ENCODE measurements at places on chromosomes 4 and X.

DNA sequence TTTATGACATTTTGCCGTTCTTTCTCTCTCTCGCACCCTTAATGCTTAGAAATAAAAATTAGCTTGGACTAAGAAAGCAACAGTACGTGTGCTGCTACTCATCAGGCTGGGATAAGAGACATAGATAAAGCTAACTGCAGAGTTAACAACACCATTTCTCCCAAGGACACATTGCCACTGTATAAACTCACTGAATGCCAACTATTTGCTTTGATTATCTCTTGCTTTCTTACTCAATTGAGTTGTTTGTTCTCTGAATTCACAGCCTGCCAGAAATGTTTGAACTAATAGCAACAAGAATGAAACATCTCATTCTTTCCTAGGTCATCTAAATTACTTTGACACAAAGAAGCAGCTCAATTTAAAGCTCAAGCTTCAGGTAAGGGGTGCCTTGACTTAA is 34.6 kb downstream of the F8 start:
- DNase-seq, result no peak

DNA sequence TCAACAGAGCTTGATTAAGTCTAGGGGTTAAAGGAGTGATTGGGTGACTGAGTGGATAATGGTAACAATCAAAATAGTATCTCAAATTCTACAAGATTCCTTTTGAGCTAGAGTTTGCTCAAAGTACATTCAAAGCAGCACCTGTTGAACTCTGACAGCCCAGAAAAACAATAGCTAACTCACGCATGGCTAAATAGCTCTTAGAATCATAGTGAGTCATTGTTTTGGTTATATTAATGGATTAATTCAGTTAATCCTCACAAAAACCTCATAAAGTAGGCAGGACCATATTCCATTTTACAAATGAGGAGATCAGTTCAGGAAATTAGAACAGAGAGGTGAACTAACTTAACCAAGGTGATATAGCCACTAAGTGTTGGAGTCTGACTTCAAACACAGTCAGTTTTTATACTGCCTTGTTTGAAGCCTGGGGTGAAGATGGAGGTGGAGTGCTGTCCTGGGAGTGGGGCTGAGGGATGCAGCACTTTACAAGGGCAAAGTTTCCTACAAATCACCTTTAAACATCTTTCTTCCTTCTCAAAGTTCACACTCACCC is 35.9 kb upstream of the PPM1K start:
- no peak for DNase-seq

GRCh38 chr4:122928930-122929329 is 6.5 kb upstream of the NUDT6 start:
- DNase-seq, result no peak

DNA sequence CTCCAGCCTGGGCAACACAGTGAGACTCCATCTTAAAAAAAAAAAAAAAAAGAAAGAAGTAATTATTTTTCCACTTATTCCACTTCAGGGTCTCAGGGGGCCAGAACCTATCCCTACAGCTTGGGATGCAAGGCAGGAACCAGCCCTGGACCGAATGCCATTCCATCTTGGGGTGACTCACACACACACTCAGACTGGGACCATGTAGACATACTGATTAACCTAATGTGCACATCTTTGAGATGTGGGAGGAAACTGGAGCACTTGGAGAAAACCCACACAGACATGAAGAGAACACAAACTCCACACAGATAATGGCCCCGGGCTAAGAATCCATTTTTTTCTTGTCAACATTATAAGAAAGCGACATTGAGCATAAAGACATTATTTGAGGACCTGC is 132.5 kb downstream of the PTTG2 start:
- no peak for DNase-seq

- DNase-seq, result no peak
These were observed 108.9 kb upstream of the NKX1-1 start for GRCh38 chr4:1515156-1515555.

DNA sequence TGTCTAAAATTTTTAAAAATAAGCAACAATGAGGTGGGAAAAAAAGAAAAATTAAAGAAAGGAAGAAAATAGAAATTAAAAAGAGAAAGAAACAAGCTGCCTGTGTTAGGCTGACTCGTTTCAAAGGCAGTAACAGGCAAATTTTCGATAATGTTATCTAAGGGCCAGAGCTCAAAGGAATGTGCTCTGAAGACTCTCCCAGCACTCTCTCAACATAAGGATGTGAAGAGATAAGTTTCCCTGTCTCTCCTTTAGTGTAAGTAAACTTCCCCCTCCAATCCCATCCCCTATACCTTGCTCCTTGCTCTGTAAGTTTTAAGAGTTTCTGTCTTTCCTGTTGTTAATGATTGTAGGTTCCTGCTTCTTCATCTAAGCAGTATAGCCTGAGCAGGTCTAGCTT is 172.8 kb downstream of the TEX13C start:
- no peak for DNase-seq

DNA sequence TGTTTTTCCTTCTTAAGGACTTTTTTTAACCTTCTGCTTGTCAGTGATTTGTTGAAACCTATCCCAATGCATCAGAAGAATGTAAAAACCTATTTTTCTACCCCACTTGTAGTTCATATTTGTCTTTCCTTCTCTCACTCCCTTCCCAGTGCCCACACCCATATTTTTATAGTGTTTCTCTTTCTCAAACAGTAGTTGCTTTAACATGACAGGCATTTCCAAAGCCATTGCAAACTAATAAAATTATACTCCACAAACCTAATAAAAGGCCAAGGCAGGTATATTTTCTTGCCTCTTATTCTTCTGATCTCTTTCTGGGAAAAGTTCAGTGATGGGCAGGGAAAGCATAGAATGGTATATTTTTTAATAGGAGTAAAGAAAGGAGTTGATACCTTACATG is 35.7 kb upstream of the FHDC1 start:
- DNase-seq, result no peak

- no peak for DNase-seq
These were observed 251.9 kb upstream of the NR3C2 start for GRCh38 chr4:148693913-148694649.

DNA sequence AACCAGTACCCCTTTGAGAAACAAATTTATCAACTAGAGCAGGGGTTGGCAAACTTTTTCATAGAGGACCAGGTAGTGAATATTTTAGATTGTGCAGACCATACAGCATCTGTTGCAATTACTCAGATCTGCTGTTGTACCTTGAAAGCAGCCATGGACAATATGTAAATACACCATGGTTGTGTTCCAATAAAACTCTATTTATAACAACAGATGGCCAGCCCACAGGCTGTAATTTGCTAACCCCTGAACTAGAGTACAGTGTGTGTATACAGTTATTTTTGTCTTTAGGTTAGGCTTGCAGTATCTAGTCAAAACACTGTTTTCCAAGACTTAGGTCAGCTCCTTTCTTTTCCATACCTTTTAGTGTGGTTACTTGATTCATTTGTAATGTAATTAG is 54.4 kb downstream of the PHKA1 start:
- no peak for DNase-seq

DNA sequence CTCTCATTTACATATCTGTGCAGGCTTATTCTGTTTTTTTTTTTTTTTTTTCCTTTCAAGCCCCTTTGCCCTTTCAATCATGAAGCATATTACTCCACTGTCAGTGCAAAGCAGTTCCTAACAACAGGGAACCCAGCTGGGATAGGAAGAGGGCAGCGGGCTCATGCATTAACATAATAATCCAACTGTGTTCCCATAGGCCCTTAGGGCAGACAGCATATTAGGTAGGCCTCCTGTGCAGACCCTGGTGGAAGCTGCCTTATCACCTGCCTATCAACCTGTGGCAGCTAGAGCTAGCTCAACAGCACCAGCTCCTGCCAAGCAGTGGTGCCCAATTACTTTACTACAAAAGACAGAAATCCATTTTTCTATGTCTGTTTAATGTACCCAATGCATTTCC is 49.3 kb downstream of the SLC10A7 start:
- no peak for DNase-seq

- DNase-seq, result no peak
These were observed 130.3 kb downstream of the ADGRA3 start for GRCh38 chr4:22385611-22386011.

- DNase-seq, result no peak
These were observed 13.3 kb downstream of the ATOH1 start for GRCh38 chr4:93841803-93842345.

DNA sequence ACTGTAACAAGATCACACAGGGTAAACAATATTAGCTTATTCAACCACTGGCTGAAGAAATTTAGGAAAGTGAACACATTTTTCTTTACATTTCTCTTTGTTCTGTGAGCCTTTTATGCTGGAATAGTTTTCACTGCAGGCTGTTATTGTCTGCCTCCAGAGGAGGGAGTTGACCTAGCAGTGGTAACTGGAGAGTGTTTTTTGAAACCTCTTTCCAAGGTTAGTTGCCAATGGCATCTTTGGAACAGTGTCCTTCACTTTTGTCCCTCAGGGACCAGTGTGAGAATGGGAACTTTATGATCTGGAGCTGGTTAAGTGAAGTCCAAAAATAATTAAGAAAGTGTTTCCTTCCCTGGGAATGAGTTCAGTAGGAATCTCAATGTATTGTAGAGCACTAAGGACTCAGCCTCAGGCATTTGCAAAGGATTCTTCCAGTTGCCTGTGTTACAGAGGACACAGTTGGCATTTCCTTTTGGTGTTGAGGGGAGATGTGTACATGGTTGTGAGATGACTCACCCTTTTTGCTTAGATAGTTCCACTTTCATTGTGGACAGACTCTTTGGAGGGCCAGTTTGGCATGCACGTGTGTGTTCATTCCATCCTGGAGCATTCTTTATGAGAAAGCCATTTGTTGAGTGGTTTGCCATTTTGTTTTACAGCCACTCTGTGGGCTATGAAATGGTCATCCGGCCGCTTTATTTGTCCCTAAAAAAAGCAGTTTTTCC is 61.3 kb downstream of the AR start:
- DNase-seq, result no peak

GRCh38 chr4:8395504-8396296 is 44.8 kb downstream of the ACOX3 start:
- no peak for DNase-seq

GRCh38 chr4:747546-748170 is 42.0 kb downstream of the PCGF3 start:
- DNase-seq, result no peak

DNA sequence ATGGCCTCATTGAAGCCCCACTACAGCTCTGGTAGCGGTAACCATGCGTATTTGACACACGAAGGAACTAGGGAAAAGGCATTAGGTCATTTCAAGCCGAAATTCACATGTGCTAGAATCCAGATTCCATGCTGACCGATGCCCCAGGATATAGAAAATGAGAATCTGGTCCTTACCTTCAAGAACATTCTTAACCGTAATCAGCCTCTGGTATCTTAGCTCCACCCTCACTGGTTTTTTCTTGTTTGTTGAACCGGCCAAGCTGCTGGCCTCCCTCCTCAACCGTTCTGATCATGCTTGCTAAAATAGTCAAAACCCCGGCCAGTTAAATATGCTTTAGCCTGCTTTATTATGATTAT is 876 bp downstream of the HPRT1 start:
- DNase-seq, result no peak

DNA sequence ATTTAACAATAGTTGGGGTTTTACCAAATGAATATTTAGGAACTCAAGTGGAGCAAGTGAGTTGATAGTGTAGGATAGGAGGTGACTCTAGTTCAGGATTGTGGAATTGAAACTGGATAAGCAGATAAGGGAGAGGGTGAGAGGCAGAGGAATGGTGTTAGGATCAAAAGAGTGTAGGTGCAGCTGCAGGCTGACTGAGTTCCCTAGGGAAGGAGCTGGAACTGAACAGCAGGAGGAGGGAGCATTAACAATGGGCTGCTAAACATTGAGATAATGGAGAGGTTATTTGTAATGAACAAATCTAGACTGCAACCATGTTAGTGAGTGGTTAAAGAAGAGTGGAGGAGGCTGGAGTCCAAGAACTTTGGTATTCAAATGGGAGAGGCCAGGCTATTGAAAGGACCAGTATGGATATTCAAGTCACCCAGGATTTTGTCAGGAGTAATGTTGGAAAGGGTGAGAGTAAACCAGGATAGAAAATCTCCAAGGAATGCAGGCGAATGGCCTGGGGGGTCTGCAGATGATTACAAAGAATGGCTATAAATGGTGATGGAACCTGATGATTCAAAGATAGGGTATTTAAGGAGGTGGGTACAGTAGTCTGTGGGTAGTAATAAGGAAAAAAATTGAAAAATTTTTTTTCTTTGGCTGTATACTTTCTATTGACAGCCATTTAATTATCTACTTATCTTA is 497.1 kb upstream of the TENM3 start:
- no peak for DNase-seq

DNA sequence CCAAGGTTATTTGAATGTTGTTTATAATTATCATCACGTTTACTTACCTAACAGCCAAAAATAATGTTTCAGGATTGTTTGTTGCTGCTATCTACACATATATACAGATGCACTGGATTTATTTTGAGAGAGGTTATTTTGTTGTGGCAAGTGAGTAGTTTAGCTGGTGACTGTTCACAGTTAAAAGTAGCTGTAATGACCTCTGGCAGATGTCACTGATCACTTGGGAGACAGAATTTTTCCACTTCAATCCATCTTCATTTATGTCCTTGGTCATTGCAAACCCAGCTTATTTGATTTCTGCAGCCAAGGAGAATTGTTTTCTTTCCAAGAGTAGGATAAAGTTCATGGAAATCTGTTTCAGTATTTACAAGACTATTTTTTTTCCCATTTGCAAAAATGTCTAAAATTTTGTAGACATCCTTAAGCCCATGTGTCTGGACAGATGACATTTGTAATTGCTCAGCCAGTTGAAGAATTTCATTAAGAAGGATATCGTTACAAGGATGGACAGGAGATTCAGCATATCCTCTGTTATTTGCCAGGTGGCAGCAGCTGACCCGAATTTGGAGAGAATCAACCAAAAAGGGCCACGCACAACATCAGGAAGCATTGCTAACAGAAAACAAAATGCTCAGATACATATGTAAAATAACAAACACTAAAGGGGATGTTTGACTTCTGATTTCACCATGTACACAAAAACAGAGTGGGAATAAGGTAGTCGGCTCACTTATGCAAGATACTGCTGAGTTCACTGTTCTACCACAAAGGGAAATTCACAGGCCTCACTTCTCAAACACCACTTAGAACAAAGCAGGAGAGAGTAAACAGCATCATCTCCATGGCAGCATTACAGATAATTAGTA is 64.5 kb downstream of the GPRIN3 start:
- no peak for DNase-seq

DNA sequence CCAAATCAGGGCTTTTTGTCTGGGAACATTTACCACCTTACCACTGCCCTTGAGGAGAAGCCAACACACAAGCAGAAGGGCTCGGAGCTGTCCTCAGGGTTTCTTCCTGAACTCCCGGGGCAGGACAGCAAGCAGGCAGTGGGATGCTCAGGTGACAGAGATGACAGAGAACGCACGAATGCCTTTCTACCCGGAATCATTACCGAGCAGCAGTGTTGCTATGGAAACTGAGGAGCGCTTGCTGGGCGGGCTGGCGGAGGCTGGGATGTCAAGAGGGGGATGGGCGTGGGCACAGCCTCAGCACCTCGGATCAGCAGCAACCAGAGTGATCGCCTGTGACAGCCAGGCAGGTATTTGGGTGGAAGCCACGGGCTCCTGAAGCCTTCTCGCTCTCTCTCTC is 17.8 kb downstream of the SSR4 start:
- no peak for DNase-seq

- DNase-seq, result no peak
These were observed 9.6 kb upstream of the MTMR1 start for GRCh38 chrX:150683536-150684146.

All from activated CD4-positive, alpha-beta T cell treated with anti-CD3 and anti-CD28 coated beads, Interleukin-2, amount 50 U/mL, for 1 hour (primary cell).